Stimulated activated CD4-positive, alpha-beta T cell treated with anti-CD3 and anti-CD28 coated beads, Interleukin-1b, Interleukin-23, amount 100 ng/mL, for 24 hours (primary cell): ENCODE measurements at places on chromosomes 5 and 9.

GRCh38 chr5:138623053-138623452 is 47.9 kb upstream of the HSPA9 start:
- DNase-seq = no peak

DNA sequence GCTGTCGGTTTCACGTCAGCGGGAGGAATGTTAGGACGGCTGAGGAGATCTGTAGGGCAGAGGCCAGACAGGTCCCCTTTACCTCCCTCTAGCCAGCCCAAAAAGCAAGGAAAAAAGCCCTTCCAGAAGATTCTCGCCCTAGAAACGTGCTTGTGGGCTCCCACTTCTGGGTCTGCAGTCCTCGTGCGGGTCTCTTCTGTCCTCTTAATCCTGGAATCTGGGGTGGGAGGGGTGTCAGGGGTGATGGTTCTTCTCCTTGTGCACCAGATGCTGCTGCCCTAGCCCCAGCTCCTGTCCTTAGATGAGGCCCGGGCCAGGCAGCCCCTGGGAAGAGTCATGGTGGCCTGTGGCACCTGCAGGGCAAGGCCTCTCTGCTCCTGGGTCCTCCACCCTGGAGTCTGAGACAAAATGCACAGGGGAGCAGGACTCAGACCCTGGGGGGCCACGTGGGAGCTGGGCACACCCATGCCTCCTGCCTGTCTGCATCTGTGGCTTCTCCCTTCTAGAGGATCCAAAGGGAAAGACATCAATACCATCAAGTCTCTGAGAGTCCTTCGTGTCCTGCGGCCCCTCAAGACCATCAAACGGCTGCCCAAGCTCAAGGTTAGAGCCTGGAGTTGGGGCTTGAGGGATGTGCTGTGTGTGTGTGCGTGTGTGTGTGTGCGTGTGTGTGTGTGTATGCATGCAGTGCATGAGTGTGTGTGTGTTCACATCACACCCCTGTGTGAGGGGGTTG is 174.2 kb downstream of the CACNA1B start:
- no peak for DNase-seq

DNA sequence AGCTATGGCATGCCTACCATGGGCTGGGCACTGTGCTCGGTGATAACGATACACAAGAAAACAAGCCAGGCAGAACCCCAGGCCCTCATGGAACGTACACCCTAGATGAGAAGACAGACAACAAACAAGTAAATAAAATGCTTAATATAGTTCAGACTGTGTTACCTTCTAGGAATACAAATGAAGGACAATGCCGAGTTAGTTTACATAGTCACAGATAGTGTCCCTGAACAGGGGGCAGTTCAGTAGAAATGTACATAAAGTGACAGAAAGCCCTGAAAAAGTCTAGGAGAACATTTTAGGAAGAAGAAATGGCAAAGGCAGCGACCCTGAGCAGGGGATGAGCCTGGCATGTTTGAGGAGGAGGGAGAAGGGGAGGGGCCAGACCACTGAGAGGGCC is 21.7 kb downstream of the SLC22A5 start:
- DNase-seq = no peak

DNA sequence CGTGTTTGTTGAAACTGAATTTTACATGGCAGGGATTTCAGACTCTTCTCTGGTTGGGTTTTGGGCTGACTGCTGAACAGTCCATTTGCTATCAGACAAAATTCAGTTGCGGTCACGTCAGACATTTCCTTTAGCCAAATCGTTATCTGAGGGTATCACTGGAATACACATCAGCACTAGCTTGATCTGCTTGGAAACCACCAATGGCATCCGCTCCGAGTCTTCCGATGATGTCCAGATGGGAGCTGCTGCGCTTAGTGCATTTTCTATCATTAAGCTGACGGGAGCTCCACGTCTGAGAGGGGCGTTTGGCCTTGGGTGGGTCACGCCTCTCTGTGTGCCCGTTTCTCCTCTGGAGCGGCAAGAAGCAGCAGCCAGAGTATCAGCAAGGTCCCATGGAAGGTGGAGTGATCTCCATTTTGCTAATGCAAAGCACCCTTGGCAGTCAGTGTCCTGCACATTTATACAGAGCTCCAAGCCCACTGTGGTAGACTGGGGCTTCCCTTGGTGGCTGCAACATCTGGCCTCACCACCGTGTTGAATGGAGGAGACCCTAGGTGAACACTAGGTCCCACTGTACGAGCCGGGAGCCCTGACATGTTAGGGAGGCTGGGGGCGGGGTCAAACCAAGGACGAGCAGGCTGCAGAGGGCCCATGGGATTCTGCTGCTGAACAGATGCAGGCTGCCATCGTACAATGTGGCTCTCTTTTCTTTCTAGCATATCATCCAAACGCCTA is 134.6 kb upstream of the PHYKPL start:
- no peak for DNase-seq

- DNase-seq = no peak
These were observed 53.2 kb downstream of the GALNT10 start for GRCh38 chr5:154243736-154244135.

GRCh38 chr5:111299067-111299481 is 74.9 kb downstream of the CAMK4 start:
- no peak for DNase-seq

DNA sequence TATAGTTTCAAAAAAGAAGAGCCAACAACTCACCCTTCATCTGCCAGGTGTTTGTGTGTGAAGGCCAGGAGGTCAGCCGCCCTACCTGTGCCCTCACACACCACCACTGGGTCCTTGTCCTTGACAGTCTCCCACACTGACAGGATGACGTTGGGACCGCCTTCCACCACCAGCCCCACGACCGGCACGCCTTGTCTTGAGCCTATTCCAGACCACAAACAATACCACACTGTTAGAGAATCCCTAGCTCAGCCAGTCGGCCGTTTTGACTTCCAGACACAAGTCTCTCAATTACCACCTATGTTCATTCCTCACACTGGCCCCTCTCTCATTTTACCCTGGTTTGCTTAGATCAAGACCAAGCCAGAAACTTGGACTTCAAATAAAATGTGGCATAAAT is 66.1 kb downstream of the TRPM6 start:
- no peak for DNase-seq

DNA sequence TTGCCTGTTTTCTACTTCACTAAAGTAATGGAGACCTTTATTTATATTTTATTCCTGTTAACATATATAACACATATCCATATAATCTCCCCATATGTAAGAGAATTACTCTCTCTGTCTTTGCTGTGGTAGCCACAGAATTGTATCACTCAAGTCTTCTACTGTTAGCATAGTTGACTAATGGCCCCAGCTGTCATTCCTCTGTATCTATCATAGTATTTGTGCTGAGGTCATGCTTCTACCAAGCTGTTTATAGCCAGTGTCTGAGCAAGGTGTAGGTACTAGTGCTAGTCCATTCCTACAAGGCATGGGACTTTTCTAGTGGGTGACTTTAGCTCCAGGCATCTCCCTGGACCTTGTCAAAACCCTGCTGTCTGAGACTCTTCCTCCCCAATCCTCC is 244.1 kb downstream of the KIAA0825 start:
- DNase-seq = no peak

DNA sequence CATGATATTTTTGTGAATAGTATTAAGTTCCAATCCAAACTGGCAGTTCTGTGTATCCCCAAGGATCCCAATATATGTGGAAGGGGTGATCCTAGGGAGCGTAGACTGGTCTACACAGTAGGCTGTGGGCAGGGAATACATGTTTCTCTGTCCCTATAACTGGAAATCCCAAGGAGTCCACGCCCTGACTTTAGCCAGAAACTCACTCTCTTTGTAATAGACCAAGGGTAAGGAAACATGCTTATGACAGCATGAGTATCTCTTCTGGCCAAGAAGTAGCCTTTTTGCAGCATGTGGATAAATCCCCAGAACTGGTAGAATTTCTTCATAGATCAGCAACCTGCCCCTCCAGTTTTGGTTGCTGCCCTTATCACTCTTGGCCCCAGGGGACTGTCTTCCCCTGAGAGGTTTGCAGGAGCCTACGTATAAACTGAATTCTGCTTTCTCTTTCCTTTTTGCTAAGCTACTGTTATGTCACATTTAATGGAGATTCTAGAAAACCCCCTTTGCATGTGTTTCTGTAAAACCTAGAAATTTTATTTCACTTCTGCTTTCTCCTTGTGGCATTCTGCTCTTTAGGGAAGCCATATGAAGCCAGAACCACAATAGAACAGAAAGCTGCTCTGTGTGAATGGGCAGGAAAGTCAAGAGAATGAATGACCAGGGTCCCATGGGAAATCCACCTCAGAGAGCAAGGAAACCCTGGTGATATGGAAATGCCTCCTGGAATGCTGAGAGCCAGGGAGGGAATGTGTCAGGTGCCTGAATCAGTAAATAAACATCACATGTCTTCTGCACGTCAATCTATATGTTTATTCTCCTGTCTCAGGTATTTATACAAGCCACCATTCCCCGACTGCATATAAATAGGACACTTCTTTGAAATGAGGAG is 3.5 kb downstream of the IFNA2 start:
- no peak for DNase-seq

DNA sequence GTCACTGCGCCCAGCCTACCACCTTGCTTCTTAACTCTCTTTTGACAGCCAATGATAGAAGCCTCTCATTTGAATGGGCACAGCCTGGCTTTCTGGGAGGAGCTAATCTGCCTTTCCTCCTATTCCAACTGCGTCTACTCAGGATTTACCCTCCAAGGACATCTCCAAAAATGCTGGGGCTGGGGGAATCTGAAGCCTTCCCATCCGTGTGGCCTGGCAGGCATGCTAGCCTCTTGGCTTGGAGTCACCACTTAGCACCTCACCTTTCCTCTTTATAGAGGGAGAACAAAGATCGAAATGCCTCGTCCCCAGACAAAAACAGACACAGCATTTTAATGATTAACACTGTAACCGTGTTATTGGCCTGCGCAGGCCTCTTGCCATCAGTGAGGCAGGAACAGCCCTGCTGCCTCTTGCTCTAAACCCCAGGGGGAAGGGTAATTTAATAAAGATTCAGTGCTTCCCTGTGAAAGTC is 108.2 kb upstream of the KLF4 start:
- DNase-seq = no peak

GRCh38 chr5:59725392-59725767 is 168.1 kb downstream of the PDE4D start:
- no peak for DNase-seq

GRCh38 chr5:88964831-88965230 is 81.8 kb upstream of the MEF2C start:
- DNase-seq = no peak

GRCh38 chr5:157187046-157187754 is 6.6 kb downstream of the ITK start:
- no peak for DNase-seq

- no peak for DNase-seq
These were observed 152.6 kb downstream of the CD180 start for GRCh38 chr5:67043796-67044511.

DNA sequence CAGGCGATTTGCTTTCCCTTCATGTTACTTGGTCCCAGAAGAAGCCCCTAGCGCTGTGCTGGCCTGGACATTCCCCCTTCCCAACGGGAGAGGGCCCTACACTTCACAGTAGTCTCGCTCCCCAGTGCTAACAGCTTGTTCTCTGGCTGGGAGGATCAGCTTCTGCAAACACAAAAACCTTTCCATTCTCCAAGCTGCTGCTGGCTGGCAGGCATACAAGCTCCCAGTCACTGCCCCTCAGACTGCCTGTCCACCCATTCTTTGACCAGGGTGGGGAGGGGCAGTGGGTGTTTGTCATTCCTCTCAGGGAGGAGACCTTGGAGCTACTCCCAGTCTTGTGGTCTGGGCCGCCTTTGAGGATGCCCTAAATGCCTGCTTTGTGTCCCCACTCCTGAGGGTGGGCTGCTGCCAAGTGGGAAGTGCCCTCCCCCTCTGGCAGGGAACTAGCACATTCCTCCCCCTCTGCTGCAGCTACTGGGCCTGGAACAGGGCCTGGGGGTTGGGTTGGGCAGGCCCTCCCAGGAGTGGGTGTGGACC is 20.8 kb downstream of the ENHO start:
- no peak for DNase-seq

DNA sequence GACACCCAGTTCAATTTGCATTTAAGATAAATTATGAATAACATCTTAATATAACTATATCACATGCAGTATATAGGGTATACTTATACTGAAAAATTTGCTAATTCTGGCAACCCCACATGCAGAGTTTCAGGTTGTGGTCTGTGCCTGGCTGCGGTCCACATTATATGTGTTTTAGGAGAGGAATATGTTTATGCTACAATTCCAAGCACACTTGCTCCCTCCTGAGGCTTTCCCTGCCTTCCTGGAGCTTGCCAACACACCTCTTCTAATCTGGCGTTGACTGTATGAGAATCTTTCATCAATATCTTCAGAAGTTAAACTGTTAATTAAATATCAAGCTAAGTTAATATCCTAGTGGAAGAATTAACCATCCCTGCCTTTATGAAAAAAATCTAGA is 45.2 kb downstream of the SEMA5A start:
- no peak for DNase-seq

GRCh38 chr5:1916041-1917001 is 33.6 kb upstream of the IRX4 start:
- no peak for DNase-seq

DNA sequence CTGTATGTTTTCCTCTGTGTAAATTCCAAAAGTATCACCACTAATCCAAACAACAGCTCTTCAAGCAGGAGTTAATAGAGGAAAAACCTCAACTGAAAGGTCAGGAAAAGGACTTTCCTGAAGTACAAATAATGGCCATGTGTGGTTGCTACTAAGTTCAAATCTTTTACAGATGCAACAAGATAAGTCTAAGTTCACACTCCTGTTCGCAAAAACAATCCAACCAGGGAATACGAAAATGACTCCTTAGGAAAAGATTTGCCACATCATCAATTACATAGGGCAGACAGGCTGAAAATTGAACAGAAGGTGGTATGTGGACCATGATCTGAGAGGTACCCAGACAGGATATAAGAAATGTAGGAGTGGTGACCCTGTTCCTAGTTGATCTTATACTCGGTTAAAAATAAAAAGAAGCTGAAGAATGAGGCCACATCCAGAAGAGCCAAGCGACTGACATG is 210.2 kb downstream of the TSSK1B start:
- DNase-seq = no peak

GRCh38 chr5:112694853-112695709 is 42.6 kb upstream of the APC start:
- no peak for DNase-seq

DNA sequence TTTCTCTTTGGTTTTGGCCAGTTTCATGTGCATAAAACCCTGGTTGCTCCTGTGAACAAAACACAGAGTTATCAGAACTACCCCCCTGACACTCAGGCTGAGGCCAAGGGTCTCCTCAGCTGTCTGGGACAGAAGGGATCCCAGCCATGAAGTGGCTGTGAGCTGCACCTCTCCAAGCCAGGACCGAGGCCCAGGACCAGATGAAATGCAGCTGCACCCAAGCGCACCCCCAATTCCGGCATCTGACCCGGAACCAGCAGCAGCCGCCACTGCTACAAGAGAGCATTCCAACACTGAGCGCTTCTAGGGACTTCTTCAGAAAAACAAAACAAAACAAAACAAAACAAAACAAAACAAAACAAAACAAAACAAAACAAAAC is 16.0 kb upstream of the SLC25A51 start:
- DNase-seq = no peak

GRCh38 chr9:74147906-74148305 is 349.2 kb upstream of the RORB start:
- no peak for DNase-seq

- no peak for DNase-seq
These were observed 669.2 kb upstream of the ACO1 start for GRCh38 chr9:31715250-31715649.
